CD4-positive, alpha-beta T cell (primary cell): ENCODE measurements at places on chromosomes 6 and 20. TPM values are rescaled to one million over a fixed set of nuclear protein-coding genes. Genes with fewer than 3 reads are reported as not detected.

DNA sequence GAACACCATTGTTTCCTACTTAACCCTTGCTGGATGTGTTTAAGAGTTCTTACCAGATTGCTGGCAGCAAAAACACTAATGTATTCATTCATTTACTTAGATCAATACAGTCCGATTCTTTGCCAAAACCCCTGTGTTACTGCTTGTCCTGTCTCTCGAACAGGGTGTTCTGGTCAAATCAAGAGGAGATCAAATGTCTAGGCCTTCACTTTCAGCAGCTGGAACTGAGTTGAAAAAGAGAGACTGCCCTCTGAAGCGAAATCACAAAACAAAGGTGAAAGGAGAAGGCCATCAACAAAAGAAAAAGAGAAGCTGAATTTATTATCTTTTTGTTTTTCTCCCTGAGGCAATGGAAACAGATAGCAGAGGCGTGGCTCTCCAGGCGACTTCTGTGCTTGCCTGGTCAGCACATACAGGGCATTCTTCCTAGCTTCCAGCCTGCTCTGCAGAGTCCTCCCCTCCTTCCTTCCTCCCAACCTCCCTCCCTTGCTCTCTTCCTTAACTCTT lies 44.1 kb upstream of the GCM1 start:
- H3K27ac ChIP-seq, result no peak overlapping the region
- peaks cover 13% of the 10 kb centered on the region for H3K4me1 ChIP-seq
- DNase-seq, result no peak
- H3K27me3 ChIP-seq, result no peaks in the 10 kb centered on the region
- H3K36me3 ChIP-seq, result no peaks in the 10 kb centered on the region

- H3K4me1 ChIP-seq, result peaks cover 5% of the 10 kb centered on the region
- no peaks in the 10 kb centered on the region for H3K36me3 ChIP-seq
- no peak overlapping the region for H3K4me3 ChIP-seq
These were observed 67.2 kb upstream of the TBC1D7 start for GRCh38 chr6:13395272-13396237.

GRCh38 chr6:135008072-135008940 lies 46.3 kb downstream of the HBS1L start:
- peaks cover 7% of the 10 kb centered on the region for H3K36me3 ChIP-seq
- DNase-seq, result peak; percentile 25
- peaks cover 10% of the 10 kb centered on the region for H3K4me1 ChIP-seq
- no peak overlapping the region for H3K27ac ChIP-seq
- H3K4me3 ChIP-seq, result no peak overlapping the region
- no peaks in the 10 kb centered on the region for H3K27me3 ChIP-seq

Gene CNPY3
- total RNA-seq, result 43.8 TPM

Gene PPIL6
- total RNA-seq, result 1.3 TPM

DNA sequence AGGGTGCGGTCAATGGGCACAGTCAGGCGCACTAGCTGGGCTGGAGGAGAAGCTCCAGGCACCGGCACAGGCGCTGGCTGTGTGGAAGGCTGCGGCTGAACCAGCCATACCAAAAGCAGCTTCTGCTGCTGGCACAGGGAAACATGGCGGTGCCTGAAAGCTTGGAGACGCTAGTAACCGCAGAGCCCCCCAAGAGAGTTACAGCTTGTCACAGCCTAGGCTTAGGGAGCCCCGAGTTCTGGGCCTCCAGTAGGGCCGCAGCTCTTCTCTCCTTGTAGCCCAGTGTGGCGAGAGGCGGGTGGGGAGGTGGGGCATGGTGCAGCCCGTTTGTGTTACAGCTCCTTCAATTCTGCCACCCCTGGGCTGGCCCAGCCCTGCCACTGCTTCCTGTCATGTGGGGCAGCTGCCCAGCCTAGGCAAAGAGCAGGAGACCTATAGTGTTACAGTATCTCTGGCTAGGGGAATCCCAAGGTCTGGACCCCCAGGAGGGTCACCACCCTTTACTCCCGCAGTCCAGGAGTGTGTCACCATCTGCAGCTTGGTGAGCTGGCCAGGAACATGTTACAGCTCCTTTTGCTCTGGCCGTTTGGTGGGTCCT lies 58.6 kb upstream of the MANEA start:
- no peaks in the 10 kb centered on the region for H3K36me3 ChIP-seq
- no peak overlapping the region for H3K27ac ChIP-seq
- no peaks in the 10 kb centered on the region for H3K4me1 ChIP-seq
- DNase-seq, result no peak
- no peaks in the 10 kb centered on the region for H3K27me3 ChIP-seq

Gene LMBRD1
- 42.0 TPM for total RNA-seq
